ENCODE measurements at places on chromosomes 11 and 22.

DNA sequence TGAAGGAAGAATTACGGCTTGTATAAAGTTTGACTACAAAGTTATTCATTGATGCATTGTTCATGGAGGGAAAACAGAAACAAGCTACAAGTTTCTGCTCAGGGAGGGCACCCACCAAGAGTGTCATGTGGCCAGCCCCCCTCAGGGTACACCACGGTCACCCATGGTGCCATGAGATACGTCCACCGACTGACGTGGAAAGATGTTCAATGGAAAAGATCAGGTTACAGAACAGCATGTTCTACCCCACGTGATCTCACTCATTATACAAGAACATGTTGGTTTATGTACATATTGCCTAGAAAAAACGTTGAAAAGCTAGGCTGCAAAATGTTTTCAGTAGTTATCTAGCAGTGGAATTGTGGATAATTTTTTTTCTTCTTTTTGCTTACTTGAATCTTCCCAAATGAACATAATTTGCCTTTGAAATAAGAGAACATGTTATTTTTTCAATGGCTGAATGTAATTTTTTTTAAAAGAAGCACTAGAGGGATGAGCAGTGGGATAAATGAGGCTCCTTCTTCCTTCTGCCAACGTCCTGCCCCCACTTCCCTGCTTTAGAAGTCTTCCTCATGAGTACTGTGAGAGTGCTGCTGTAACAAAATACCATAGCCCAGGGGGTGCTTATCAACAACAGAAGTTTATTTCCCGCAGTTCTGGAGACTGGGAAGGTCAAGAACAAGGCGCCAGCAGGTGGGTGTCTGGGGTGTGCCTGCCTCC is 22.5 kb downstream of the RCN1 start:
- DNase-seq: no peak

DNA sequence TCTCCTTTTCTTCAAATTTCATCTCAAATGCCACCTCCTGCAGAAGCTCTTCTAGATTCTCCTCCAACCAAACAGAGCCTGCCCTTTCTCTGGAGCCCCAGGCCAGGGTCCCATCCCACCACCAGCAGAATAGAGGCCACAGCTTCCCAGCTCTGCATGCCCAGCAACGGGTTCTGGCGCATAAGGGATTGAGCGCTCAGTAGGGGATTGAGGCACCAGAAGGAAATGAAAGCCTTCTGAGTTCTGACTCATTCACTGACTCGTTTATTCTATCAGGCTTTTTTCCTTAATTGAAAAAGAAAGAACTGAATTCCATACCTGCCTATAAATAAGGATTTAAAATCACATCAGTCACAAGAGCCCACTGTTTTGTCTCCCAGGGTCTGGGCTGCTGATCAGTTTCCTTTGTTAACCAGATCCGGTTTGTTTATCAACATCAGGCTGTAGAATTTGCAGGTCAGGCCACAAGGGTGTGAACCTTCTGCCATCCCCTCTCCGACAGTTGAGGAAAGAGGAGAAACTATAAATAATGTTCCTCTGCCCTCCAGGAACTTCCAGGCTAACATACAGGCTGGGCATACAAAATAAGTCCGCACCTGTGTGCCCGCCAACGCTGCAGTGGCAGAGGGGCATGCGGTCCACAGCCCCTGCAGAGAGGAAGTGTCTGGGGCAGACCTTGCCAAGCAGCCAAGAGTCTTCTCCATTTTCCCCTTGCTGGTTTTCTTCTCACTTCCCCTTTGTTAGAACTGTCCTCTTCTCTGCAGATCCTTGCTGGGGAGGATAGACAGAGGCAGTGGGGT is 63.5 kb upstream of the PRDM11 start:
- DNase-seq: no peak

DNA sequence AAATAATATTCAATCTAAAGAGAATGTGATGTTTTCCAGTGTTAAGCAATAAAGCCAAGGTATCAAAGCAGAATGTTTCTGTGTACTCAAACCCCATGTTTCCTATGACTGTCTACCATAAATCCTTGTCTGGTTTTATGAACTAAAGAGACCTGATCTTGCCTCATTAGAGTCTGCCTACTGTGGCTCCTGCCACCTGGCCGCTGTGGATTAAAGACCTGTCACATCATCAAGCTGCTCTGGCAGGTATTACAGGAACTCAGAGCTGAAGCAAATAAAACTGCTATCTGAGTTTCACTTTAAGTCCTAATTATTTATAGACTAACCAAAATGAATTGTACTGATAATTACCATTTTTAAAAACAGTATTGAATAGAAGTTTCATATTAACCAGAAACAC is 207.8 kb upstream of the CCDC90B start:
- DNase-seq: no peak

- no peak for DNase-seq
Observed at GRCh38 chr11:88415495-88415894, 78.0 kb upstream of the CTSC start.

GRCh38 chr22:30905696-30906341 is 62.8 kb downstream of the MORC2 start:
- no peak for DNase-seq

- DNase-seq: no peak
Observed at GRCh38 chr11:130721736-130722135, 194.5 kb downstream of the SNX19 start.

- no peak for DNase-seq
Observed at GRCh38 chr11:72836111-72836510, 21.9 kb downstream of the ATG16L2 start.

DNA sequence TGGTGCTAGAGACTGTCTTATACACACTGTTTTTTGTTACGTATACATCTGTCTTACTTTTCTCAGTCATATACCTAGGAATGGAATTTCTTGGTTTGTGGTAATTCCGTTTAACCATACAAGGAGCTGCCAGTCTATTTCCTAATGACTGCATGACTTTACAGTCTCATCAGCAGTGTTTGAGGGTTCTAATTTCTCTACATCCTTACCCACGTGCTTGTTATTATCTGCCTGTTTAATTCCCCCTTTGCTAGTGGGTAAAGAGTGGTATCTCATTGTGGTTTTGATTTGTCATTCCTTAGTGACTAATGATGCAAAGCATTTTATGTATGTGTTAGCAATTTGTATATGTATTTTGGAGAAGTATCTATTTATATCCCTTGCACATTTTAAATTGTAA is 1008.0 kb downstream of the FAM181B start:
- peak; percentile 60 for DNase-seq

DNA sequence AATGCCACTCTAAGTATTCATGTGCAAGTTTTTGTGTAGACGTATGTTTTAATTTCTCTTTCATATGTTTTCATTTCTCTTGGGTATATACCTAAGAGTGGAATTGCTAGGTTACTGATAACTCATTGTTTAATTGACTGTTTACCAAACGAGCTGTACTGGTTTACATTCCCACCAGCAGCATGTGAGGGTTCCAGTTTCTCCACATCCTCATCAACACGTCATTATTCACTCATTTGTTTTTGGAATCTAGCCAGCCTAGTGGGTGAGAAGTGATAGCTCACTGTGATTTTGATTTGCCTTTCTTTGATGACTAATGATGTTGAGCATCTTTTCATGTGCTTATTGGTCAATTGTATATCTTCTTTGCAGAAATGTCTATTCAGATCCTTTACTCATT is 4.0 kb downstream of the ANKRD13D start:
- no peak for DNase-seq

DNA sequence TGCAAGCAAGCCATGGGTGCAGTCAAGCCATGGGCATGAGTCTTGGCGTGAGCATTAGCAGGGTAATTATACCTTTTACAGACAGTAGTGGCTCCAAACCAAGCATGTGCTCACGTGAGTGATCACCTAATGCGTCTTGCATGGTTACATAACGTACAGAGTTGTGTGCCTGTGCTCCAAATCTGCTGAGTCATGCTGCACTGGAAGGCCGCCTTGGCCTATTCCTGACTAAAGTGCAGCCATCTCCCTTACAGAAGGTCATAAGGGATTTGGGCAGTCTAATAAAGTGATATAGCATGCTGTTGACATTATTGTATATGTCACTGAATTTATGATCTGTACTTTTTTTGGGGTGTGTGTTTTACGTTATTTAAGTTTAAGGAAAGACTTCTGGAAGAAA is 102.4 kb downstream of the ARHGAP42 start:
- DNase-seq: no peak

DNA sequence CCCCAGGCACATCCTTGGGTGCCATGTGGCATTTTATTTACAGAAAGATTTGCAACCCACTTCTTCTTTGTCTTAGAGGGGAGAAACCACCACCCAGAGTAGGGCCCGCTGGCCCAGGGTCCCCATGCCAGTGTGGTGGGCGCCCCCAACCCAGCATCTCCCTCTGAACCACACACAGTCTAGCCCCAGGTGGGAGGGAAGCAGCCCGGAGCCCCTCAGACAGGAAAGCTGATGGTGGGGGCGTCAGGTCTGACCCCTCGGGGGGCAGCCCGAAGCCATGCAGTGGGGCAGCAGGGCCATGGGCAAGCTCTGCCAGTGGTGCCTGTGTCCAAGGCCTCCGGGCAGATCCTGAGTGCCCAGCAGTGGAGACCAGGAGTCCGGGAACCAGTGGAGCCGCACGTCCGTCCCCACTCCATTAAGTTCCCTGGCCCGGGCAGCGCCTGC is 11.7 kb downstream of the TRPM5 start:
- DNase-seq: no peak

DNA sequence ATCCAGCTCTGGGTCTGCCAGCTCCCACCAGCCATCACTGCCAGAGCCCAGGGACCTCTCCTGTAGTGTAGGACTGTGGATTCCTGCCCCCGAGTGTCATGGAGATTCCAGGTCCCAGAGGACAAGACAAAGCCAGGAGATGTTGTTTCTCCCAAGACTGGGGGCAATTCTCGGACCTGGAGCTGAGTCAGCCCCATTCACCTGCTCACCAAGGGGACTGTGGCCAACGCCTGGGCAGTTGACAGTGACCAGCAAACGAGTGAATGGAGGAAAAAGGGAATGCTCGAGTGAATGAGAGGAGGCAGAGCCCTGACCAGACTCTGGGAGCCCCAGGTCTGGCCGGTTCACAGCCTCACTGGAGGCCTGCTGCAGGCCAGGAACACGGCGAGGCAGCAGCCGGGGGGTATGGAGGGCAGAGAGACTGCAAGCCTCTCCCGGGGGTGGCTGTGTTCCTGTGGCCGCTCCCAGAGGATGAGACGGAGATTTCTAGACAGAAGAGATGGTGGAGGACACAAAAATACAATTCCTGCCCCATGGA is 61.3 kb upstream of the PRR5 start:
- no peak for DNase-seq

DNA sequence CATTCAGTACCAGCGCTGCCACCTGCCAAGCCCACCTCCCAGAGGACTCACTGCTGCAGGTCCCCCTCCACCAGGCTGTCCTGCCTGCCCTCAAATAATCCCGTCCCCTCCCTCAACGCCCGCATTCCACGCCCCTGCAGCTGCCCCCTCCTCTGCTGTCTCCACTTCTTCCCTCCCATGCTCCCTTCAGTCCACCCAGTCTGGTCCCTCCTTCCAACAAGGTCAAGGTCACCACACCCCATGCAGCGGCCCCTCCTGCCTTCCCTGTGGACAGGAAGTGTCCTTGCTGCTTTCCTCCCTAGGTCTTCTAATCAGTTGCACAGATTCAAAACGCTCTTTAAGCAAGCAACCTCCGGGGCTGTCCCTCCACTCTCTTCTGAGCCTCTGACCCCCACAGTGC is 12.1 kb downstream of the MACROD1 start:
- DNase-seq: no peak

GRCh38 chr11:128434411-128434810 is 152.9 kb downstream of the ETS1 start:
- no peak for DNase-seq

DNA sequence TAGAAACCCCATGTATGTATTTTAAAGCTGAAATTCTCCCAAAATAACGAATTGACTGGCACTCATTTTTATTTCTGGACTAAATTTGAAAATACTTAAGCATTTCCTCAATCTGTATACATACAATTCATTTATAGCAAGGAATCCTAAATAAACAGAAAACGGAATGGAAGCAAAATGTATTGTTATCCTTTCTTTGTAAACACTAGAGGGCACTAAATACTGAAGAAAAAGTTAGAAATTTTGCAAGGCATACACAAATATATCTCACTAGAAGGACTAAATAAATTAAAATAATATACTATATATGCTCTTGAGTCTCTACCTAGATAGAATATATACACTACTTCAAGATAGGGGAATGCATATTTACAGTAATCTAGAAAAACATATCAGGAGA is 23.1 kb upstream of the ANO5 start:
- no peak for DNase-seq

DNA sequence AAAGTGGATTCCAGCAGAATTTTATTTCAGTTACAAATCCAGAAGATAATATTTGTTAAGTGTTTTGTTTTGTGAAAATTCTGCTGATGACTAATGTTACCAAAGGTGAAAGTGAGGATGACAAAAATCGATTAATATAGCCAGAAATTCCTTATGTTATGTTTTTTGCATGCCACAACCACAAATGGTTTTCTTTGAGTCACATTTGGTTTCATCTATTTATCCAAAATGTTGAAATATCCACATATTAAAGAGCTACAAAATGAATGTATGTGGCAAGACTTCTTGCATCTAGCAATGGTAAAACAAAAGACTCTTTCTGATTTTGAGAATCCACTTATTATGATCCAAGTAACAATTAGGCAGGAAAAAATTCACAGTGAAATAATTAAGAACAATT is 150.1 kb upstream of the LRRC4C start:
- DNase-seq: peak; percentile 27

- DNase-seq: no peak
Observed at GRCh38 chr22:38429499-38430068, 25.4 kb downstream of the KCNJ4 start.

GRCh38 chr11:79412761-79413160 is 28.1 kb downstream of the TENM4 start:
- no peak for DNase-seq

DNA sequence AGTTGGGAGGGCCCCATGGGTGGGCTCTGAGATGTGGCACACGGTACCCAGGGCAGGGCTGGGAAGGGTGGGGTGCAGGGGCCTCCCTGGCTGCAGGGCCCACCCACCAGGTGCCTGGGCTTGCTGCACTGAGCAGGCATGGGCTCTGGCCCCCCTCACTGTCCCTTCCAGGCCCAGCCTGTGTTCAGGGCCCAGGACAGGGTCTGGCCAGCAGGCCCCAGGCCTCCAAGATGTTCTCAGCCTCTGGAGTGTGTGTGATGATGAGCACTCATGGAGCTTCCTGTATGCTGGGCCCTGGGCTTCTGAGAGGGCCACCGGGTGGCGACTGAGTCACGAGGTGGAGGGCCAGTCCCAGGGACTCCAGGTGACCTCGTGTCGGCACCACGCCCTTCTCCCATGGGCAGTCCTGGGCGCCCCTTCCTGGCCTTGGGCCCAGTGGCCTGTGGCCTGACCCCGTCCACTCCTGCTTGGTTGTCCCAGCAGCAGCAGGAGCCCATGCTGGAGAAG is 55.9 kb upstream of the CCDC188 start:
- no peak for DNase-seq

- no peak for DNase-seq
Observed at GRCh38 chr11:117868088-117868487, 8.4 kb downstream of the FXYD6 start.
